ENCODE measurements at places on chromosomes 7 and 10. TPM values are rescaled to one million over a fixed set of nuclear protein-coding genes. Genes with fewer than 3 reads are reported as not detected.

PLOD3 gene
- total RNA-seq: 93.6 TPM

DNA sequence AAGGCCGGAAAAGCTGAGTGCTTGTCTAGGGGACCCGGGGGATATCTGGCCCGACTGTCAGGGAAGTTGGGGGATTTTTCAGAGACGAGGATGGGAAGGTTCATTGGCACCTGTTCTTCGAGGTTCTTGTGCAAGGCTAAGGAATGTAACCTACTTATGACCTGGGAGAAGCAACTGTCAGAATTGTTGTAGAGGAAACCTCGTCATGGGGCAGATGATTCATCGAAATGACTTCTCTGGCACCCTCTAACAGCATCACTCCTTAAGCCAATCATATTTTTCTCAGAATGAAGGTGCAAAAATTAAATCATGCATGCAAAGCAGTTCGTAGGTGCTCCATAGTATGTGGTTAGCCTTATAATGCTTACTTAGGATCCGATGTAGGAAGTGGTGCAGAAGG is 58.6 kb downstream of the PLXDC2 start:
- H3K36me3 ChIP-seq: no peaks in the 10 kb centered on the region
- H3K27me3 ChIP-seq: no peaks in the 10 kb centered on the region
- DNase-seq: no peak

AKR1D1 gene
- not detected for total RNA-seq

GRCh38 chr7:36659172-36659516 is 65.2 kb downstream of the AOAH start:
- peaks cover 13% of the 10 kb centered on the region for H3K4me1 ChIP-seq
- H3K27ac ChIP-seq: no peak overlapping the region
- peaks cover 21% of the 10 kb centered on the region for H3K36me3 ChIP-seq
- DNase-seq: no peak
- no peaks in the 10 kb centered on the region for H3K27me3 ChIP-seq

- no peak for DNase-seq
- peaks cover 18% of the 10 kb centered on the region for H3K27me3 ChIP-seq
- H3K4me3 ChIP-seq: no peak overlapping the region
- no peaks in the 10 kb centered on the region for H3K36me3 ChIP-seq
- no peak overlapping the region for H3K27ac ChIP-seq
- no peaks in the 10 kb centered on the region for H3K4me1 ChIP-seq
Observed at GRCh38 chr10:113027574-113028455, 77.8 kb downstream of the TCF7L2 start.

DNA sequence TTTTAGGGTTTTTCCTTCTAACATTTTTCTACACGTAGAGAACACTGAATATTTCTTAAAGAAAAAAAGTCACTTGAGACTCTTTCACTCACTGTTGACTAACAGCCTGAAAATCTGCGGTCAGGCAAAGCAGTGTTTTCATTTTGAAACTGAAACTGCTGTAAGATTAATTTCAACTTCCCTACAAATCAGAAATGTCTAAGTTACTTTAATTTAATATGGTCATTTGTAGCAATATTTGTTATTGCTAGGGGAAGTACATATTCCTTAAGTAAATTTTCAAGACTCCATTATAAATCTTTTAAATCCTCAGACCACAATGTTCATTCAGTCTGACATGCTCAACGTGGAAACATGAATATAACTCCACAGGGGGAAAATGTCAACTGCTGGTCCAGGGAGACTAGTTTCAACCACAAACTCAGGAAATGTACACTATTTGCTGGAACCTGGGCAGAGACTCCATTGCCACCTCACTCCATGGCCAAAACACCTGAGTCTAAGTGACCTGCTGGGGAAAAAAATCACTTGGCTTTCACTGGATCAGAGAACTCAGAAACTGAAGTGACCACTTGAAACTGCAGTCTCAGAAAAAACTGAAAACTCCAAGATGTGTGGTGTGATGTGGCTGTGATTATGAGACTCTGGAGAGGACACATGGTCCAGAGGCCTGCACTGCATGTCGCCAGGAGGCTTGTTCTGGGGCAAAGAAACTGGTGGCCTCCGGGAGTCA is 161.2 kb downstream of the TAX1BP1 start:
- H3K4me1 ChIP-seq: peaks cover 22% of the 10 kb centered on the region
- peak overlapping the region; percentile 37 for H3K4me3 ChIP-seq
- DNase-seq: peak; percentile 83
- peaks cover 11% of the 10 kb centered on the region for H3K27me3 ChIP-seq
- H3K36me3 ChIP-seq: no peaks in the 10 kb centered on the region
- no peak overlapping the region for H3K27ac ChIP-seq

PCLO gene
- not detected for total RNA-seq

SPACDR gene
- 2.7 TPM for total RNA-seq

DNA sequence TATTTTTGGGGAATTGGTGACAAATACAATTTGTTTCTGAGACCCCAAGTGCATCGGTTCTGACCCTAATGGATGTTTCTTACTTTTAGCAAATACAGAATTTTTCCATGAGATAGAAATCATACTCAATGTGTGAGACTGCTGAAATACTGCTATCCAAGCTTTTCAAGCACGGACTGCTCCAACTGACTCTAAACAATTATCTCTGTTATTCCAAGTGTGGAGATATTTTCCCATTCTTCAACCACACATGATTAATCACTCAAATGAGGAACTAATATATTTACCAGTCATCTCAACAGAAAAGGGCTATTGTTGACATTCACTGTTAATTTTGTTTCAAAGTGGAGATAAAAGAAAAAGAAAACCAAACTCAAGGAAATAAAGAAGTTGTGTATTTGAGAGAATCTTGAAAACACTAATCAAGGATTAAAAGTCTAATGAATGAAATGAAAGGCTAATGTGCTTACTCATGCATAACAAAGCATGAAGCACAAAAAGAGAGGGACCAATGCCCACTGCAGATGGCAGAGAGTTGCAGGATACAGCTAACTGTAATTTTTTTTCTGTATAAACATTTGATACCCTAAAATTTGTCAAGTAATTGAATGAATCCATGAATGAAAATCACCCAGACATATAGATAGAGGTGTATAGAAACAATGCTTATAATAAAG is 423.6 kb downstream of the DGKB start:
- H3K27ac ChIP-seq: no peak overlapping the region
- H3K36me3 ChIP-seq: no peaks in the 10 kb centered on the region
- H3K27me3 ChIP-seq: no peaks in the 10 kb centered on the region
- H3K4me3 ChIP-seq: no peak overlapping the region
- DNase-seq: no peak
- H3K4me1 ChIP-seq: no peaks in the 10 kb centered on the region

LMOD2 gene
- total RNA-seq: not detected

GRCh38 chr10:52300599-52301277 is 13.3 kb upstream of the DKK1 start:
- H3K4me1 ChIP-seq: no peaks in the 10 kb centered on the region
- H3K27me3 ChIP-seq: no peaks in the 10 kb centered on the region
- H3K27ac ChIP-seq: no peak overlapping the region
- no peaks in the 10 kb centered on the region for H3K36me3 ChIP-seq
- DNase-seq: no peak
- no peak overlapping the region for H3K4me3 ChIP-seq

GRCh38 chr10:37952043-37952755 is 24.2 kb downstream of the ZNF25 start:
- no peaks in the 10 kb centered on the region for H3K4me1 ChIP-seq
- no peak overlapping the region for H3K4me3 ChIP-seq
- H3K27ac ChIP-seq: no peak overlapping the region
- peaks cover 71% of the 10 kb centered on the region for H3K36me3 ChIP-seq
- no peaks in the 10 kb centered on the region for H3K27me3 ChIP-seq

DNA sequence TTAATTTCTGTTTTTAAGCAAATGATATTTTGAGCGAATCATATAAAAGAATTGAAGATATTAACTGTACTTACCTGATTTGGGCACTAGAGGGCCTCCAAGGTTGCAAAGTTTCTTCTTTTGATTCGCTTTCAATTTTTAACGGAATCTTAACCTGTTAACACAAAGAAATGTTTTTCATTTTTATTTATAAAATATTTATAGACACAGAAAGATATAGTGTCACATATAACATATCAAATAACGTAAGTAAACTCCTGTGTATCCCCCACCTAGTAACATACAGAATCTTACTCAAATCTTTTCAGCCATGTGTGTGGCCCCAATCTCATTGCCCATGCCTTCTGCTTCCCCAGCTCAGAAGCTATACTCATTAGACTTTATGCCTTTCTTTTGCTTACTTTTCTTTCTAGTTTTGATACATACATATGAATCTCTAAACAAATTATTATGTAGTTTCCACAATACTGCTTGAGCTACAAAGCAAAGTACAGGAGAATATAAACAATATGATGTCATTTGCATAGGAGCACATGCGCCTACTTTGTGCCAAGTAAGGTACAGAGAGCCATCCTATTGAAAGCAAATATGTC is 49.5 kb upstream of the ZPBP start:
- H3K4me3 ChIP-seq: peak overlapping the region; percentile 57
- peaks cover 14% of the 10 kb centered on the region for H3K27me3 ChIP-seq
- peak; percentile 82 for DNase-seq
- peak overlapping the region; percentile 67 for H3K27ac ChIP-seq

DNA sequence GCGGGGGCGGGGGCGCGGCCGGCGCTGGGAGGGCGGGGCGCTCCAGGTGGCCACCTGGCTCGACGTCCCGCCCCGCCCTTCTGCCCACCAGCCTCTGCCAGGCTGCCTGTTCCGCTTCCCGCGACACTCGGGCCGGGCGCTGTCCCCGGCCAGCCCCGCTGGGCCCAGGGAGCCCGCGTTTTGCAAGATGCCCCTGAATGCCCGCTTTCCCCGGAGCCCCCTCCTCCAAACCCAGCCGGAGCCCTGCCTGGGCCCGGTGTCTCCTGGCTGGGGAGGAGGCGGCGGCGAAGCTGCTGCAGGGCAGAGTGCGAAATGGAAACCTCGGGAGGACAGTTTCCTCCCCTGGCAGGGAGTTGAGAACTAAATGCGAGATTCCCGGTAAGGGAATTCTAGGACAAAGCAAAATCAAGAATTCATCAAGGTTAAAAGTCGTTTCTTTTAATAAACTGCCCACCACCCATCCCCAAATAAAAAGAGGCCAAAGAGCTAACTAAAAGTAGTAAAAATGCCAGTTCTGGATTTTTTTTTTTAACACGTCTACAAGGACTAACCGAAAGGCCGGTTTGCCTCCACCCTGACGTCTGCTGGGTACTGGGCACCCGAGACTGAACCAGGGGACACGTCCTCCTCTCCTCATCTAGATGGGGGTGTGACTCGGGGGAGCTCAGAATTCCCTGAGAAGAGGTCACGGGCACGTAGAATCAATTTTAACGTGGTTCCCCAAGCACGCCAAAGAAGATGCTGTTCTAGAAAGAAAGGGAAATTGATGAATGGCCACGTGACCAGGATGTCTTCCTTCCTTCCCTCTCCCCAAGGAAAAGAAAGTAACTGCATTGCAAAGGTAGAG is 200.4 kb upstream of the NFE2L3 start:
- peak overlapping the region; percentile 51 for H3K4me3 ChIP-seq
- DNase-seq: no peak
- H3K4me1 ChIP-seq: peaks cover 14% of the 10 kb centered on the region

- H3K27me3 ChIP-seq: no peaks in the 10 kb centered on the region
- no peaks in the 10 kb centered on the region for H3K4me1 ChIP-seq
- DNase-seq: no peak
- H3K27ac ChIP-seq: no peak overlapping the region
- H3K36me3 ChIP-seq: no peaks in the 10 kb centered on the region
Observed at GRCh38 chr7:244974-245373, 45.0 kb upstream of the FOXL3 start.

GRCh38 chr10:44948642-44949041 is 11.0 kb upstream of the RASSF4 start:
- H3K36me3 ChIP-seq: no peaks in the 10 kb centered on the region
- H3K4me1 ChIP-seq: peaks cover 3% of the 10 kb centered on the region
- no peak for DNase-seq
- no peak overlapping the region for H3K4me3 ChIP-seq
- H3K27ac ChIP-seq: no peak overlapping the region
- peaks cover 3% of the 10 kb centered on the region for H3K27me3 ChIP-seq

SPDYE2 gene
- not detected for total RNA-seq

DNA sequence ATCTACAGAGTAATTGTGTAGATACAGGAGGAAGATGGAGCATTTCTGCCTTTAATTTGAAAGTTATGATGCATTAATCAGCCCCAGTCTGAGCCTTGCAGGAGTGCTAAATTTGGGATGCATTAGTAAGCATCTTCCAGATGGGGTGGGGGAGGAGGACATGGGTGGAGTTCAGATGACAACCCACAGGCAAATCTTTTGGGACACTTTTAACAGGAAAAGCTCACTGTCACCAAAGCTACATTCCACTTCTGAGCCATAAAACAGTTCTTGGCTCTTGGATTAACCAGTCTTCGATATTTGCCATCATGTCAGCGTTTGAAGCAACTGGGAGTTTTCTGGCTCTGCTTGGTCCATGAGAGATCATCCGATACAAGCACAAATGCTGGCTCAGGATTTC is 121.1 kb downstream of the CXCL12 start:
- no peaks in the 10 kb centered on the region for H3K27me3 ChIP-seq
- no peak overlapping the region for H3K4me3 ChIP-seq
- H3K36me3 ChIP-seq: no peaks in the 10 kb centered on the region
- H3K4me1 ChIP-seq: no peaks in the 10 kb centered on the region
- H3K27ac ChIP-seq: no peak overlapping the region

ATG9B gene
- total RNA-seq: 7.5 TPM

GRCh38 chr7:103059471-103059870 is 15.1 kb downstream of the FBXL13 start:
- H3K4me1 ChIP-seq: no peaks in the 10 kb centered on the region
- H3K27ac ChIP-seq: no peak overlapping the region
- no peaks in the 10 kb centered on the region for H3K36me3 ChIP-seq

RBP4 gene
- not detected for total RNA-seq

- no peak overlapping the region for H3K4me3 ChIP-seq
- DNase-seq: no peak
- no peaks in the 10 kb centered on the region for H3K36me3 ChIP-seq
- no peaks in the 10 kb centered on the region for H3K4me1 ChIP-seq
- H3K27ac ChIP-seq: no peak overlapping the region
- H3K27me3 ChIP-seq: no peaks in the 10 kb centered on the region
Observed at GRCh38 chr7:116354171-116354545, 143.8 kb downstream of the TES start.

DNA sequence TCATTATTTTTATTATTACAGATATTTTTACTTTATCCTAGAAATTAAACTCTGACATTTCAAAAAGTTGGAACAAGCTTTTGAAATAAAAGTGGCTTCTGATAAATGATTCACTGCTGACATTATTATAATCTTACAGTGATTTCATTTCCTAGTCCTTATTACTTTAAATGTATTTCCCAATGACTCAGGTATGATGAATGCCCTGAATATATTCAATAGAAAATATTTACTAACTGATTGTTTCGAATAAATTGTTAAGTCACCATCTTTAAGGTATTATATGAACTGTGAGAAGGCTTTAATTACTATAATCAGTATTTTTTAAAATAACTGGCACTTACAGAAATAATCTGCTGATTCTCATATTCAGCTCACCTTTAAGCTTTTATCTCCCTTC is 21.6 kb downstream of the DKK1 start:
- no peaks in the 10 kb centered on the region for H3K27me3 ChIP-seq
- H3K4me1 ChIP-seq: no peaks in the 10 kb centered on the region
- no peak overlapping the region for H3K27ac ChIP-seq
- H3K4me3 ChIP-seq: no peak overlapping the region

DNA sequence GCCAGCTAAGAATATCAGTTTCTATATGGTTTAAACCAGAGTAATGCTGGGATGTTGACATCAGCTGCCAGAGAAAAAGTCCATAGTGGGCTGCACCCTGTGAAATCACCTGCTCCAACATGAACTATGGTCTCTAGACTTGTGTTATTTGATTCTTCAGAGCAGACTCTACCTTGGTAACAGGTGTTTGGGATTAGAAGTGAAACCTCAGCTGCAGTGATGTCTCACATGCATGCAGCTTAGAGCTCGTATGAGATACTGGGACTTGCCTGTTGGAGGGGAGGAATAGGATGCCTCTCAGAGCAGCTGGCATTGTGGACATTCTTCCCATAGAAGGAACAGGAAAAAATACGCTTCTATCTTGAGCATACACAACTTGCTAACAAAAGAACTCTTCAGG is 287.1 kb upstream of the CSTF2T start:
- H3K4me3 ChIP-seq: no peak overlapping the region
- no peaks in the 10 kb centered on the region for H3K27me3 ChIP-seq
- no peak for DNase-seq
- H3K27ac ChIP-seq: no peak overlapping the region

KNDC1 gene
- 0.21 TPM for total RNA-seq

Measured in activated CD4-positive, alpha-beta T cell treated with anti-CD3 and anti-CD28 coated beads, Interleukin-2, amount 10 ng/mL, durations not matched to agents 24 days and 14 days (primary cell).